ENCODE measurements at places on chromosomes 5 and 9.
A peak's percentile ranks its signal among the peaks of the same experiment; 100 is the strongest.

DNA sequence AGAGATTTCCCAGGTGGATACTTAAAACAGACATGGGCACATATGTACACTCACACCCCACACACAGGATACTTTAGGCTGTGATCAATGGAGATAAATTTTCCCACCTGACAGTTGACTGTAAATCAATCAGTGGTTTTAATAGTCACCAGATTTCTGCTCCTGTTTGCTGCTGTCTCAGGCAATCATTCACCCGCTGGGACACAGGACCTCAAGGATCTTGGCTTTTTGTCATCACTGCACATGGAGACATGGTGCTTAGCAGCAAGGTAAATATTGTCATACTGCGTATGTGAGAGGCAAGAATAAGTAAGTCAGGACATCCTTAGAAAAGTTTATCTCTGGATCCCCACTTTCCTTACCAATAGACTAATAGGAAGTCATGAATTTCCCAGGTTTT is 60.8 kb upstream of the KLF9 start:
- no peak for DNase-seq

- no peak for DNase-seq
Observed at GRCh38 chr5:158861366-158861765, 238.3 kb downstream of the EBF1 start.

DNA sequence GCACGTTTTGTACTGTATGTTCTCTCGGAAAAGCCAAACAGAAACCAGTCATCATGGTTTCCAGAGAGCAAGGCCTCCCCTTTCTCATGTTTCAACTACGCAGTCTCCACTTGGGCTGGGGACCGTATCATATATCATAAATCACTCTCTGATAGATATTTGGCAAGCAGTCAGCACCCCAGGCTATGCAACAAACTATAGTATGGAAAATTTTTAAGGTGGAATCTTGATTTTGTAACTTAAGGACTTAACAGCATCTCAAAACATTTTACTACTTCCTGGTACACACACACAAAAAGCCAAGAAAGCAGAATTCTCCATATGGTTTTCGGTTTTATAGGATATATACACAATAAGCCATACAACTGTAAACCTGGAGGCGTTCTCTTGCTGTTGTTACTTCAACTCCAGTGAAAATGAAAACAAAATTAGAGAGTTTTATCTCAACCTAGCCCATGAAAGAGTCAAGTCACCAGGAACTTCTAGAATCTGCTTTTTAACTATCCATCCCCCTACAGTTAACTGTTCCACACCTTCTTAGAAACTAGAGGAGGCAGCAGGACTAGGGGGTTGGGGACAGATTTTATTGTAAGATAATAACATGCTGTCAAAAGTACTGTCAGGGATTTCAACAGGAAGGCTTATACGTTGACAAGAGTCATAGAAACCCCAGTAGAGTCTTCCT is 283.4 kb downstream of the NFIB start:
- no peak for DNase-seq

DNA sequence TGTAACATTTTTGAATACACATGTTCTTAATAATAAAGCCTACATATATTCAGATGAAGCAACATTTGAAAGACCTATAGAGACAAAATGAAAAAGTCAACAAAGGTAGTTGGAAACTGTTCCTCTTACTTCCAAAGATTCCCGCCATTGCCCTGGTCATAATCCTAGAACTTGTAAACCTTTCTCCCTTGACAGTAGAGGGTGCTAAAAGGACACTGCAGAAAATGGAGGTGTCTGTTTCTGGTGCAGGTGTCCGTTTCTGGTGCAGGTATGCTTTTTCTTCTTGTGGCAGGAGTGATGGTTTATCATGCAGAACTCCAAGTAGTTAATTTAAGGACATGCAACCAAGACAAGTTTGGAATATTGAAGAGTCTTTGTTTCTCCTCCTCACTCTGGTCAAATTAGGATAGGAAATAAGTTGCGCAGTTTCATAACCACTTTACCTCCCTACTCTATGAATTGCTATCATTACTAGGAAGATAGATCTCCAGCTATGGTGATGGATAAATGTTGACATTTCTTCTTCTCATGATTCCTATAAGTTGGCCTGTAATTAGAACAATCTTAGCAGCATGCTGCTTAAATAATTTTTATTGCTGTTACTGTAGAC is 56.0 kb upstream of the FAM174A start:
- no peak for DNase-seq

DNA sequence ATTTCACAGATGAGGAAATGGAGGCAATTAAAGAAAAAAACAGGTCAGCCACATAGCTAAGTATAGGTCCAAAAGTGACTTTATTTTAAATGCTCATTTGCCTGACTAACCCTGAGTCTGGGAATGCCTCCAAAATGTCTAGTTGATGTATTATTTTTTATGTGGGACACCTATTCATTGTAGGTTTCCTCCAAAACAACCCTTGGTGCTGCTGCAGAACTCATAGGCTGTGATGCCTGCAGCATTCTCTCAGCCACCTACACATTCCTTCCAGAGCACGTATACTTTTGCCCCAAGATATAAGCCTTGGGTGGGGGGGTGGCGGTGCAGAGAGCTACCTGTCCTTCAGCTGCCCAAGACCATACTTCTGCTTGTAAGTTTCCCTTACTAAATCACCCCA is 77.4 kb downstream of the MSX2 start:
- no peak for DNase-seq

- DNase-seq, result no peak
Observed at GRCh38 chr9:93648836-93649235, 72.5 kb downstream of the PHF2 start.

DNA sequence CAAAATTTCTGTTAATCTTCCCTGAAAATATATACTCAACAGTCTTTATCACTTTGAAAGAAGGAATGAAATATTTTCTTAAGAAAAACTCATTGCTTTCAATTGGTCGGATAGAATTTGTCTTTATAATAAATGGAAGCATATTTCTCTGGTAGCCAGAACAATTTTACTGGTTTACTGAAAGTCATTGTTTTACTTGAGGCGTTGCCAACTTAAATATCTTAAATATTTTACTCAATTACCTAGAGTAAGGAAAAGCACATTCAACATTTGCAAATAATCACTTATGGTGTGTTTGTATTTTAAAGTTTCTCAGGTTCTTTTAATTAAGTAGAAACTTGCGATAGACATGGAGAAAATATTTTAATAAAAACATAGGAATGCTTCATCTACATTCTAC is 1181.7 kb downstream of the EFNA5 start:
- DNase-seq, result no peak

DNA sequence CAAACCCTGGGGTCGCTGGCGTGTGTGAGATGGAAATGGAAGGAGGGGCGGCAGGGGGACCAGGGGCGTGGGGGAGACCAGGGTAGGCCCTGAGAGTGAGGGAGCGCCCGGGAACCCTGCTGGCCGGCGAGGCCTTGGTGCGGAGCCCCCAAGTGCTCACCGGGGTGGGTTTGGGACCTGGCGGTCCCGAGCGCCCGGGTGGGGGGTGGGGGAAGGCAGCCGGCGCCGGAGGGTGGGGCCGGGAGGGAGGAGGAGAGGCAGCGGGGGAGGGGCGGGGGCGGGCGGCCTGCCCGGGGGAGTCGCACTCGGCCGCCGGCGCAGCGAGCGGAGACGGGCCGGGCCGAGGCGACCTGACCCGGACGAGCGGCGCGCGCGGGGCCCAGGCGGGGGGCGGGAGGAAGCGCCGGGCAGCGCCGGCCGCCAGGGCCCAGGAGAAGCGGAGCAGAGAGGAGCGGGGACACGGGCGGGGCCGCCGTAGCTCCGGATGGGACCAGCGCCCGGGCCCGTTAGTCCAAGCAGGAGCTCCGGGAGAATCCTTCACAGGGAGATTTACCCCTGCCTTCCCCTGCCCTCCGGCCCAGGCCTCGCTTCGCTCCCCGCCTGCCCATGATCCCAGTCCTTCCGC is at the start of gene NPR2:
Gene NPR2 (plus strand): TSS at position 295 of the 625 bp plus-strand sequence. CDS start 818 bp downstream, outside the sequence.
- no peak for DNase-seq

GRCh38 chr5:157236423-157236822 is 29.5 kb upstream of the CYFIP2 start:
- no peak for DNase-seq

- peak; percentile 65 for DNase-seq
Observed at GRCh38 chr5:157603333-157604190, 28.0 kb upstream of the ADAM19 start.

GRCh38 chr9:14372437-14373335 is 58.7 kb upstream of the NFIB start:
- no peak for DNase-seq

- no peak for DNase-seq
Observed at GRCh38 chr9:120412425-120412951, 167.5 kb downstream of the CDK5RAP2 start.

GRCh38 chr5:147454996-147455677 is 54.7 kb downstream of the DPYSL3 start:
- no peak for DNase-seq

DNA sequence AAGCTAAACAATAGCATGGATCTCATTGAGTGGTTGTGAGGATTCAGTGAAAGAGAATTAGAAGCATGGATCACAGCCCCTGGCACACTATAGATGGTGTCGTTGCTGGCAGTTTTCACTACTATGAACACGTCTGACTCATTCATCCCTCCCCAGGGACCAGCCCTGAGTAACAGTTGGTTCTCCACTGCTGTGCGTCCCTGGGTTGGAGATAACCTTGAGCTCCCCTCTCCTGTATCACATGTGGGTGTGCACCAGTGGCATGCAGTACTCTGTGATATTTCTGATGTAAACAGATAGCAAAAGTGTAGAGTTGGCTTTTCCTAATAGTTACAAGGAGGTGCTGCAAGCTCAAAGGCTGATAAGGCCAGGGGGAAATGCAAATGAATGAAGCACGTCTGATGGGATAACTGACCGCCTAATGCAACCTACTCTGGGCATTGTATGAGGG is 8.8 kb upstream of the LCP2 start:
- no peak for DNase-seq

DNA sequence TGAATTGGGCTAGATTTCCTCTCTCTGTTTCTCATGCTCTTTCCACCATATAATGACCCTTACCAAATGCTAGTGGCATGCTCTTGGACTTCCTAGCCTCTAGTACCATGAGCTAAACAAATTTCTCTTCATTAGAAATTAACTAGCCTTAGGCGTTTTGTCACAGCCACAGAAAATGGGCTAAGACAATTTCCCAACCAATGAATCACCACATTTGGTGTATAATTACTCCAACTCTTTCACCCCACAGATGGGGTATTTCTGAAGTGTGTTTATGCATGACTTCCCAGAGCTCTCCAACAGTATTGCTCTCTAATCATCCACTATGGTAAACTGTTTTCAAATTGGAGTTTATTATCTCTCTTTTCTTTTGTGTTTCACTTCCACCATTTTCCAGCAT is 1041.1 kb upstream of the COX7C start:
- no peak for DNase-seq

GRCh38 chr5:90878549-90879196 is 320.1 kb downstream of the ADGRV1 start:
- DNase-seq, result no peak

GRCh38 chr5:124961521-124961920 is 215.1 kb upstream of the ZNF608 start:
- no peak for DNase-seq

DNA sequence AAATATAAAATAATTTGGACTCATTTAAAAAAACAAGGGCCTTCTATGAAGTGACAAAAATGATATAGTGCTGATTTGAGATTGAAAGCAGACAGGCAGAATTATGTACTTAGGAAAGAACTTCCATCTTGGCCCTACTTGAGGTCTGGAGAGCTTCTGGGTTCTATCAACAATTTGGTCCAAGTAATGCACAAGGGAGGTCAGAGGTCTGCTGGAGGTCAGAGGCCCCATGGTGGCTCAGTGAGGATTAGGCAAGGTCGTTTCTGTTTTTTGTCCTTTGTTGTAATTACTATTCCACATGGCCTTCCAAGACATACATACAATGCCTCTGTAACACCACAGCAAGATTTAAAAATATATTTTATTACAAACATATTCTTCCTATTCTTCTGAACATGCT is 37.2 kb downstream of the NUDT12 start:
- no peak for DNase-seq

- no peak for DNase-seq
Observed at GRCh38 chr9:15782106-15782505, 229.3 kb downstream of the CCDC171 start.

GRCh38 chr9:19493876-19494275 is 85.1 kb downstream of the ACER2 start:
- no peak for DNase-seq

- no peak for DNase-seq
Observed at GRCh38 chr9:133839822-133840329, 101.7 kb upstream of the SARDH start.

DNA sequence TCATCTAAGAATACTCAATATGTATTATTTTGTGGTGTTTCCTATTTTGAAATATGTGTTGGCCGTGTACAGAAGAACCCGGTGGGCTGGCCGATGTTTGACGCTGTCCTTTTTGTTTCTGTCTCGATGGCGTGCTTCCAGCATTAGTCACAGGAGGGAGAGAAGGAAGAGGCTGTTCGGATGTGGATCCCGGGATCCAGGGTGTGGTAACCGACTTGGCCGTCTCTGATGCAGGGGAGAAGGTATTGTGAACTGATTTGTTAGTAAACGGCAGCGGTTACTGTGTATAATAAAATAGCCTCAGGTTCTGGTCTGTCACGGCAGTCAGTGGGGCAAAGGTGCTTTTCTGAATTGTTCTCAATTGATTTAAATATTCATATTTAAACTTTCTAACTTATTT is 275.0 kb downstream of the ARHGEF28 start:
- no peak for DNase-seq

DNA sequence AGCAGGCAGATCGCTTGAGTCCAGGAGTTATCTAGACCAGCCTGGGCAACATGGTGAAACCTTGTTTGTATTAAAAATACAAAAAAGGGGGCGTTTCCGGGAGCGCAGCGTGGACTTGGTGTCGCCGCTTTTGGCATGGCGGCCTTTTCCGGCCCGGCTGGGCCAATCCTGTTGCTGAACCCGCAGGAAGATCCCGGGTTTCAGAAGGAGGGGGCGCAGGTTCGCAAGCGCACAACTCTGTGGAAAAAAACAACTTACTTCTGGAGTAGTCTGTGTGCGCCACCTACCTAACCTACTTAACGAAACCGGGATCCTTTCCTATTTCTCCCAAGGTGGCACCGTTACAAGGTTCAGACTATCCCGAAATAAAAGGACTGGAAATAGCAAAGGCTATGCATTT is 198.6 kb downstream of the MSX2 start:
- DNase-seq, result no peak

- DNase-seq, result no peak
Observed at GRCh38 chr5:37553720-37554404, 174.7 kb downstream of the WDR70 start.

DNA sequence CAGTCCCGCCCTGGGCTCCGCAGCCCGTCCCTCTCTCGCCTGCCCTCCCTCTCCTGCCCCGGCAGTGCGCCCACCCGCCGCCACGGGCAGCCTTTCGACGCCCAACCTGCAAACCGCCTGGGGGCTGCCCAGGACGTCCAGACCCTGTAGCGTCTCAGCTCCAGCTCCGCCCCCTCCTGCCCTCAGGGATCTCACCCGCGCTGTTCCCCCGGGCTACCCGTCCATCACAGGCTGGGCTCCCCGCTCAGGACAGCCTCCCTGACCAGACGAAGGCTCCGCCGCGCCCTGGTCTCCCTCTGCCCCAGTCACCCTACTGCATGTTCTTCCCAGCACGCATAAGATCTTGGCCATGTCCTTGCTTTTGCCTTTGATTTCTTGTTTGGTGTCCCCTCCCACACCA is 1.4 kb downstream of the RASGEF1C start:
- no peak for DNase-seq

Data from activated CD4-positive, alpha-beta T cell treated with anti-CD3 and anti-CD28 coated beads, Interleukin-2, amount 50 U/mL, for 1 hour (primary cell).